ENCODE measurements at places on chromosomes 7 and 10.

- DNase-seq: no peak
Observed at GRCh38 chr10:68239596-68240150, 7.8 kb upstream of the ATOH7 start.

- no peak for DNase-seq
Observed at GRCh38 chr7:137789215-137789882, 57.4 kb downstream of the DGKI start.

- DNase-seq: no peak
Observed at GRCh38 chr7:138258197-138258559, 181.9 kb downstream of the AKR1D1 start.

DNA sequence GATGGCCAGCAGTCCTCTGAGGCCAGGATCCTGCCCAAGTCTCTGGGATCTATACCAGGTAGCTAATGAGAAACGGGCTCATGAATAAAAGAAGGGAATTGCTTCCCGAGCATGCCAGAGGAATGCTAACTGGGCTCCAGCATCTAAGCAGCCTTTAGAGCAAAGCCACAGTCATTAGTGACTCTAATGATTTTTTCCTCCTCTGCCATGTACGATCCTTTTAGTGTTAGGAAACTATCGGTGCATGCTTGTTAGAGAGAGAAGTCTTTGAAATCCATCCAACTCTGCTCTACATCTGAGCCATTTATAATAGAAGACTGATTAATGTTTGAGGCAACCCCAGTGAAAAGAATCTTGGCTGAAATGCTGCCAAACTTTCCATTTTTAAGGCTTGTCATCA is 124.9 kb upstream of the TCERG1L start:
- no peak for DNase-seq

DNA sequence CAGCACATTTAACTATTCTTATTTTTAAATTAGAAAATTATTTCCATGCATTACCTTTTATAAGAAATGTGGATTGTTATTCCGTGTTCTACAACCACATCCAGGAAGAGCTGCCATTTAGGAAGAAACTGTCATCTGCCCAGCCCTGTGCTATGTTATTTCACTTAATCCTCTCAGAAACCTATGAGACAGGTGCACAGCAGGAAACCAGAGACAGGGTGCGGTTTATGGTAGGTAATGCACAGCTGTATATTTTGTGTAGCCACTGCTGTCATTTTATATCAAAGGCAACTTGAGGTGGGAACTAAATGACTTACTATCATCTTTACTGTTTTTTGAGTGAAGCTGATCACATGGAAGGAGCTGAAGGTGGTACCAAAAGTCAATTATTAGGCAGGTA is 232.3 kb downstream of the MAGI2 start:
- DNase-seq: no peak

DNA sequence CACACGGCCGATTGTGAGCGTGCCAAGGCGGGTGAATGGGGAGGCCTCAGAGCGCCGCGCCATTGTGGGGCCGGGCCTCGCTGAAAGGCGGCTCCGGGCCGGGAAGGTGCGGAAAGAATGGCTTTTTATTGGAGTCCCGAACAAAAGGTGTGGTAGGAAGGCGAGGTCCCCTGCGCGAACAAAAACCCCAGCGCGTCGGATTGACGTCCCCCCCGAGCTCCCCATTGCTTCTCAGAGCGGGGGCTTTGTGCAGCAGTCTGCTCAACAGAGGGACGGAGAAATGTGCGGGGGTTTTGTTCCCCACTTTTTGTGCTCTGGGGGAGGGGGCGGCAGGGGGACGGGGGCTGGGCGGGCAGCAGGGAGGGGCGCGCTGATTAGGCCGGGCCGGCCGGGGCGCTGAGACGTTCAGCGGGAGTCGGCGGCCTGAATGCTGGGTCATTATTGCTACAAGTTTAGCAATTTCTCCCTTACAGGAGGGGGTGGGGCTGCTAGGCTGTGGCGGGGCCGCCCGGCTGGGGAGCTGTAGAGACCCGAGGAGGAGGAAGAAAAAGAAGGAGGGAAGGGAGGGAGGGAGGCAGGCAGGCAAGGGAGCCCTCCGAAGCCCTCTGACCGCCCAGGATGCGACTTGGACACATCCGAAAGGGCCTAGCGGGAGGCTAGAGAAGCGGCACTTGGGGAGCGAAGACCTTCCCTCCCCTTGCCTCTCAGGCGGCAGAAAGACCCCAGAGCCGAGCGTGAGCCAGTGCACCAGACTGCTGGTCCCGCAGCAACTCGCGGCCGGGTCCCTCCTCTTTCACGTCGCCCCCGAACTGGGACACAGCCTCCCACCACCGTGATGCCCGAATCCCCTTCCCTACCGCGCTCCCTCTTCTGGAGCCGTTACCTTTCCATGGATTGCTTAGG is 4.6 kb downstream of the NKX2-3 start:
- no peak for DNase-seq

DNA sequence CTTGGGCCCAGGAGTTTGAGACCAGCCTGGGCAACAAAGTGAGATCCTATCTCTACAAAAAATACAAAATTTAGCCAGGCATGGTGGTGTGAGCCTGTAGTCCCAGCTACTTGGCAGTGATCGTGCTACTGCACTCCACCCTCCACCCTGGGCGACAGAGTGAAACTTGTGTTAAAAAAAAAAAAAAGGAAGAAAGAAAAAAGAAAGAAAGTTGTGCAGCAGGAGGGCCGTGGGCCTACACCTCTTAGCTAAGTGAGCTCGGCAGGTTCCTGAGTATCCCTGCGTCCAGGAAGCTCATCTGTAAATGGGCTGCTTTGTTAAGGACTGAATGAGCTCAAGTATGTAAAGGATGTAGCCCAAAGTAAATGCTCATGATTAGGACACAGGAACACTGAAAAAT is 155.0 kb downstream of the RNF216 start:
- no peak for DNase-seq

- DNase-seq: no peak
Observed at GRCh38 chr7:93231259-93231658, 907 bp upstream of the VPS50 start.

DNA sequence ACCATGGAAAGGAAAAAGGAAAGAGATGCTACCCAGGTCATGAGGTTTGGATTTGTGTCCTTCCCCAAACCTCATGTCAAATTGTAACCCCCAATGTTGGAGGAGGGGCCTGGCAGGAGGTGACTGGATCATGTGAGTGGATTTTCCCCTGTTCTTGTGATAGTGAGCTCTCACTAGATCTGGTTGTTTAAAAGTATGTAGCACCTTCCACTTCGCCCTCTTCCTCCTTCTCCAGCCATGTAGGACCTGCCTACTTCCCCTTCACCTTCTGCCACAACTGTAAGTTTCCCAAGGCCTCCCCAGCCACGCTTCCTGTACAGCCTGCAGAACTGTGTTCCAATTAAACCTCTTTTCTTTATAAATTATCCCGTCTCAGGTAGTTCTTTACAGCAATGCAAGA is 113.9 kb downstream of the FAM107B start:
- DNase-seq: no peak

DNA sequence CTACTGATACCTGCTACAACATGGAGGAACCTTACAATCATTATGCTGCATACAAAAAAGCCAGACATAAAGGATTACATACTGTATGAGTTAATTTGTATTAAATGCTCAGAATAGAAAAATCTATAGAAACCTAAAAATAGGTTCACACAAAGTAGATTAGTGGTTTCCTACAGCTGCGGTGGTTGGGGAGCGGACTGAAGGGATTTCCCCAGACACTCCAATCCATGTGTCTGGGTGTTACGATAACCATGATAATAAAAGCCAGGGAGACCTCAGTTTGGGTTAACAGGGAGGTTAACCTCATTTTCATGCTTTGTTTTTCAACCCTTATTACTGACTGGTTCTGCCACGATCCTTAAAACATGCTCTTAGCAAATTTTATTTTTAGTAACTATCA is 355.9 kb downstream of the KCNMA1 start:
- no peak for DNase-seq

GRCh38 chr10:51251110-51251509 is 176.8 kb downstream of the PRKG1 start:
- no peak for DNase-seq

DNA sequence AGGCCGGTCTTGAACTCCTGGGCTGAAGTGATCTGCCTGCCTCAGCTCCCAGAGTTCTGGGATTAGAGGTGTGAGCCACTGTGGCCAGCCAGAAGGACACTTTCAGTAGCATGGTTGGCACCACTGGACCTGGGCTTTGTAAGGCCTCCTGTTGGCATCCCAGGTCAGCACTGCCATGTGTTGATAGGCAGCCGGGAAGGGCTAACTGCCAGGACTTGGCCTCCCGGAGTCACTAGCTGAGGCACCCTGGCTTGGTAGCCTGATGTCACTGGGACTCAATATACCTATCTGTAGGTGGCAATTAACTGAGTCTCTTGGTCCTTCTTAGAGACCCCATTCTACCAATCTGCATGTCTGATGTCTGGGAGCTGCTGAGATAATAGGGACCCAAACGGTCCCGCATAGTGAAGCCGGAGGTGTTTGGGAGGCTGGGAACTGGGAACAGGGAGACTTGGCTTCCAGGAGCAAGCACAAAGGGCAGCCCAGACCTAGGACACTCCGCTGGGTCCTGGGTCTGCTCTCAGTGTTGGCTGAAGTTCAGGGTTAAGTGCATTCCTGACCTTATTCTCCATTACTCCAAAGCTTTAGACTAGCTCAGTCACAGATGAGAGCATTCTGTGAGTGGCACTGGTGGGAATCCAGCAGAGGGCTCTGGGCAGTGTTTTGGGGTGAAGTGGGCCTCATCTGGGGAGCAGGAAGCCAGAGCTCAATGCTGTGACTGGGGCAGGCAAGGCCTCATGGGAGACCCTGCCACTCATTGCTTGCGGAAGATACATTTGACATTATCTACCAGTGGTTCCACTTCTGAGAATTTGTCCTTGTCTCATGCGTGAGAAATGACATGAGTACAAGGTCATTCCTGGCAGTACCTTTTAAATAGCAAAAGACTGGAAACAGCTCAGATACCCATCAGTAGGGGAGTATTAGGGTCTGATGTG is 2.7 kb downstream of the LHPP start:
- no peak for DNase-seq

GRCh38 chr7:146539836-146540235 is 423.2 kb downstream of the CNTNAP2 start:
- no peak for DNase-seq

DNA sequence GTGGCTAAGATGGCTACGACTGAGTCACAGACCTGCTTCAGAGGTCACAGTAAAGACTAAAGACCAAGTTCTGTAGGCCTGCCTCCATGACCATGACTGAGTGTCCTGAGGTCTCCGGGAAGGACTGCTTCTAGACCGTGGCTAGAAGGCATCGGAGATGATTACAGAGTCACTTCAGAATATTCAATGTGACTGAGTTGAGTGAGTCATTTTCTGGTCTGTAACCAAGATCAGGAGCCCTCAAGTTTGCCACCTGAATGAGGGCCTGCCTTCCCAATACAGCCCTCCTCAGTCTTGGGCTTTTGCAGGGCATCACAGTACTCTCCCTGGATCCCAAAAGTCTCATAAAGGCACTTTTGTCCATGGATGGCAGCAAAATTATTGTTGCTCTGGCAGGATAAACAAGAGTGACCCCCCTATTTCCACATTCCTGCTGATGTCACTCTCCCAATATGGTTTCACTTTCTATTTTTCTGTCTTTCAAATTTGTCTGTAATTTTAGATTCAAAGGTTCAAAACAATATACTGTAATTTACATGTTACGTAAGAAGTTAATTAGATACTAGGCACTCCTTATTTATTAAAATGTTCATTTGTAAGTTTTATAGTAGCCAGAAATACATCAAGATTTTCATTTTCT is 47.7 kb upstream of the ZNF92 start:
- no peak for DNase-seq

Measured in NK-92 treated with Interleukin-12 subunit alpha and Interleukin-12 subunit beta, amount 100 ng/mL, for 24 hours (cell line).